Caki2 (cell line): ENCODE measurements at places on chromosomes 2 and 18. TPM values are rescaled to one million over a fixed set of nuclear protein-coding genes. Genes with fewer than 3 reads are reported as not detected.

DNA sequence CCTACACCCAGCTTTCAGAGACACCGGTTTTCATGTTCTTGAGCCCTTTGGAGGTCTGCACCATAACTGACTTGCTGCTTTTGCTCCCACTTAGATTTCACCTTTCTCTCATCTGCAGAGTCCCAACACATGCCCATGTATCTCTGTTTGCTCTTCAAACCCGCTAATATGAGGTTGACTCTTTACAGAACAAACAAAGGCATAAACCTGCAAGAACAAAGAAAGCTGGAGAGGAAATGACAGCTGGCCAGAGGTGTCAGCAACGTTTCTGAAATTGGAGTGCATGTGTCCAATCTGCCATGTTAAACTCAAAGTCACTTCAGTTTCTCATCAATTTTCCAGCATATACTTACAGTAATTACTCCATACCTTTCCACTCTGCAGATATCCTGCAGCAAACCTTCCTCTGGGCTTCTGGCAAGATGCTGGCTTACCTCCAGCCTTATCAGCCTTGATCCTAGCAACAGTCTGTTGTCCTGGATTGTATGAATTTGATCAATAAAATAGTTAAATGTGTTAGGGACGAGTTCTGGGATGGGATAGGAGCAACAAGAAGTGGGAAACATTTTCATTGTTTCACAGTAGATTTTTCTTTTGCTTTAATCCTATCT is 157.4 kb downstream of the FHOD3 start:
- DNase-seq, result no peak

- DNase-seq, result no peak
Measured at GRCh38 chr2:201824212-201824611, 17.9 kb downstream of the CDK15 start.

DNA sequence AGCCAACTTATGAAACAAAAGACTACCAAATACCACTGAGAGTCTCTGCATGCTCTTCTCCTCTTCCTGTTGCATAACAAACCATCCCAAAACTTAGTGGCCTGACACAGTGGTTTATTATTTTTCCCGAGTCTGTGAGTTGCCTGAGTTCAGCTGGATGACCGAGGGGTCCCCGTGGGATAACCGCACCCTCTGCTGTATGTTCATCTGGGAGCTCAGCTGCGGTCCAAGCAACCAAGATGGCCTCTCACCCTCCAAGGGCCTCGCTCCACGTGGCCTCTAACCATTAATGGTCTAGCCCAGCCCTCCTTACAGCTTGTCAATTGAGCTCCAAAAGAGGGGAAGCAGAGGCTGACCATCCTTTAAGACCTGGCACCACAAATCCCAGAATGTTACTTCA is 17.1 kb downstream of the ITM2C start:
- DNase-seq, result no peak

Gene AFTPH
- total RNA-seq, result 20.1 and 23.9 TPM in 2 replicates

GRCh38 chr2:78984386-78984785 is 41.1 kb upstream of the REG3G start:
- no peak for DNase-seq
